ENCODE measurements at places on chromosomes 1 and 21.

DNA sequence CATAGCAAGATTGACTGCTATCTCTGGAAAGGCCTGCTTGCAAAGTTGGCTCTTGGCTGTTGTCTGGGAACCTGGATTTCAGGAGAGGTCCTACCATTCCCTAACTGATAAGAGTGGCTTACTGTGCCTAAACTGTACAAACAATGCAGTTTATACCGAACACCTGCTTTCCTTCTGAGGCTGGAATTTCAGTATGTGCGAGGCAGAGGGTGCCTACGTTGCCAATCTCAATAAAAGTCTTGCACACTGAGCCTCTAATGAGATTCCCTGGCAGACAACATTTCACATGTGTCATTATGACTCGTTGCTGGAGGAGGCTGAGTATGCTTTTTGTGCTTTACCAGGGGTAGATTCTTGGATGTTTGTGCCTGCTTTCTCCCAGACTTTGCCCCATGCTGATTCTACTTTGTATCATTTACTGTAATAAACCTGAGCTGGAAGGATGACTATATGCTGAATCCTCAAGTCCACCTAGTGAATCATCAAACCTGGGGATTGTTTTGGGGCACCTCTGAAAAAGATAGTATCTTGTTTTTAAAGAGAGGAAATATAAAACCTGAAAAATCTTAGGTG lies 58.9 kb upstream of the GNG4 start:
- DNase-seq, result no peak

DNA sequence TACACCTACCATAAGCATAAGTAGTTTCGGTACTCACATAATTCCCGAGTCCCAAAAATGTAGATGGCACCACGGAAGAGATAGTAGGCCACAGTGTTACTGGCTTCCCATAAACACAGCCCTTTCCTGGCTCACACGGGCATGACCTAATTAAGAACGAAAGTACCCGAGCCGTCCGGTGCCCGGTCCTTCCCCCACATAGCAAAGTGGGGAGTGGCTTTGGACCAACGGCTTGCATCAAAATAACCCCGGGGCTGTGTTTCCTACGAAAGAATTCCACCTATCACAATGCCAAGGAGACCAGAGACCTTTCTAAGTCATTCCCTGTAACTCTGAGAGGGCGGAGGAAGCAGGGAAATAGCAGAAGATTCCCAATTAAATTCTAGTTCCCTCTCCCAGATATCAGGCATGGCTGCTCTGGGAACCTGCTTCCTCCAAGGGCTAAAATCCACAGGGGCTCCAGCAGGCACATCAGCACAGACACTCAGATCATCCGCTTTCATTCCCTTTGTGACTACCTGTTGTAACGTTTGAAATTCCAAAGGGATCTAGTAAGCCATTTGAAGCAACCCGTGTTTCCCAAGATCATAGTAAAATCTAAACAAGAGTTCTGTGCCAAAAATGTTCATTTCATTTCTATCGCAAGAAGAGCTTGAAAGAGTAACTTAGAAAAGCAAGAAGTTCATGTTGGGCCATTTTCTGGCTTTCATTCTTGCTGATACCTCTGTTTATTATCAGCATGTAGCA lies at the start of gene TMPRSS3:
Gene TMPRSS3 (minus strand): TSS at position 148 of the 747 bp plus-strand sequence. CDS start 635 bp downstream, outside the sequence.
- DNase-seq, result no peak

GRCh38 chr1:95169548-95169947 lies 52.4 kb downstream of the TLCD4 start:
- no peak for DNase-seq

- DNase-seq, result no peak
These were observed 39.6 kb upstream of the PRSS38 start for GRCh38 chr1:227775841-227776240.

DNA sequence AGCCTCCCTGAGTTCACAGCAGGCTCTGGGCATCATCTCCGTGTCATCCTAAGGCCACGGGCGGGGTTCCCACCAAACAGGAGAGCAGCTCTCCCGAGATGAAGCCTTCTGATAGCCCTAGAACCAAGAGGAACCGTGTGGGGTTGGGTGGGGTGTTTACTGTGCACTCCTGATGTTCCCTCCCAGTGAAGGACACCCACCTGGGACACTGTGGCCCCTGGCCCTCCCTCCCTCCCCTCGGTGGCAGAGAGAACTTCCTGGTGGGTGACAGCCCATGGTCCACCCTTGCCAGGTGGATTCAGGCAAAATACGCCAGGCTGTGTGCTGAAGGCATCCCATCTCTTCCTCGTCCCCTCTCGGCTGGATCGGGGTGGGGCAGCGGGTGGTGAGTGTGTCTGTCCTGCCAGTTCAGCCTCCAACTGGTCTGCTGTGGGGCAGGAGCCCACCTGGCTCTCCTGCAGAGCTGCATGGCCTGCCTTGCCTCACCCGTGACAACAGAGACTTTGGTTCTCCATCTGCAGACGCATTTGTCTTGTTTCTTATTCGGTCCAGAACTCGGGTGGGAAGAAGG lies 15.6 kb upstream of the C1orf174 start:
- no peak for DNase-seq
